Left renal cortex interstitium (tissue), 4 donors: ENCODE measurements at places on chromosomes 7 and 10. TPM values are rescaled to one million over a fixed set of nuclear protein-coding genes. Genes with fewer than 3 reads are reported as not detected.

The TMED4 gene
- polyA plus RNA-seq: 130 TPM

The PTF1A gene
- not detected for polyA plus RNA-seq

The NKX1-2 gene
- not detected for polyA plus RNA-seq

The KLF14 gene
- 0.77 TPM for polyA plus RNA-seq

The OGDH gene
- polyA plus RNA-seq: 86.9 TPM

The SYT15 gene
- 6.4 TPM for polyA plus RNA-seq

The MYH16 gene
- polyA plus RNA-seq: not detected
